HCT116 (cell line): ENCODE measurements at places on chromosomes 7 and 10. TPM values are rescaled to one million over a fixed set of nuclear protein-coding genes. Genes with fewer than 3 reads are reported as not detected.

The CNPY1 gene
- total RNA-seq, result not detected

The EPDR1 gene
- 8.0 TPM for total RNA-seq

The HNRNPA2B1 gene
- total RNA-seq, result 870 TPM

DNA sequence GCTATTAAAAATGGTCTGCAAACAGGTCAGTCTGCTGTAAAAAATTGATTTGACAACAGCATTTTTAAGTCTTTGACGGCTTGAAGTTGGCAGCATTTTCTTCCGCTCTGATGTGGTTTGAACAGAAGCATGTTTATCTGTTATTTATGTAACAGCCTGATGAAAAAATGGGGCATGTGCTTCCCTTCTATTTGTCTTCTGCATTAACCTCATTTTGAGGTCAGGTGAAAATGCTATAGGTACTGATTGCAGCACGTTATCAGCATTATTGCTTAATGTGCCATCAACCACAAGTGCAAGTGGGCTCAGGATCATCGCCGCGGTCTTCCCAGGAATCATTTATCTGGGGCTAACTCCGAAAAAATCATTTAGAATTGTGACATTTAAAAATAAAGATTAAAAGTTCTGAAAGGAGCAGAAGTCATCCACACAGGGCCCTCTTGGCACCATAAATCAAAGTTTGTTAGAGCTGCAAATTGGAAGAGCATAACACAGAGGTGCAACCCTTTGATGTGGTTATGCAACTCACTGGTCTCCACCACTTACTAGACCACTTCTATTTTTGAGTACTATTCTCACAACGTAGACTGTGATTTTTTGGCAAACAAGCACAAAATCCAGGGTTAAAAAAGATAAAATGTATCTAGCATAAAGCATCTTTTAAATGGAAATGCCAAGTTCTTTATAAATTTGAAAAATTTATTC is 307.7 kb downstream of the MDFIC start:
- H3K36me3 ChIP-seq, result no peaks in the 10 kb centered on the region
- H3K27me3 ChIP-seq, result no peaks in the 10 kb centered on the region
- peaks cover 33% of the 10 kb centered on the region for H3K4me1 ChIP-seq
- no peak overlapping the region for H3K4me3 ChIP-seq
- DNase-seq, result no peak
